ENCODE measurements at places on chromosomes 4 and X. TPM values are rescaled to one million over a fixed set of nuclear protein-coding genes. Genes with fewer than 3 reads are reported as not detected.

- DNase-seq = no peak
These were observed 33.4 kb upstream of the SFRP2 start for GRCh38 chr4:153822316-153822715.

- no peak for DNase-seq
These were observed 15.2 kb upstream of the SYTL4 start for GRCh38 chrX:100747090-100747489.

Gene KLF8
- 0.72 TPM for polyA plus RNA-seq

DNA sequence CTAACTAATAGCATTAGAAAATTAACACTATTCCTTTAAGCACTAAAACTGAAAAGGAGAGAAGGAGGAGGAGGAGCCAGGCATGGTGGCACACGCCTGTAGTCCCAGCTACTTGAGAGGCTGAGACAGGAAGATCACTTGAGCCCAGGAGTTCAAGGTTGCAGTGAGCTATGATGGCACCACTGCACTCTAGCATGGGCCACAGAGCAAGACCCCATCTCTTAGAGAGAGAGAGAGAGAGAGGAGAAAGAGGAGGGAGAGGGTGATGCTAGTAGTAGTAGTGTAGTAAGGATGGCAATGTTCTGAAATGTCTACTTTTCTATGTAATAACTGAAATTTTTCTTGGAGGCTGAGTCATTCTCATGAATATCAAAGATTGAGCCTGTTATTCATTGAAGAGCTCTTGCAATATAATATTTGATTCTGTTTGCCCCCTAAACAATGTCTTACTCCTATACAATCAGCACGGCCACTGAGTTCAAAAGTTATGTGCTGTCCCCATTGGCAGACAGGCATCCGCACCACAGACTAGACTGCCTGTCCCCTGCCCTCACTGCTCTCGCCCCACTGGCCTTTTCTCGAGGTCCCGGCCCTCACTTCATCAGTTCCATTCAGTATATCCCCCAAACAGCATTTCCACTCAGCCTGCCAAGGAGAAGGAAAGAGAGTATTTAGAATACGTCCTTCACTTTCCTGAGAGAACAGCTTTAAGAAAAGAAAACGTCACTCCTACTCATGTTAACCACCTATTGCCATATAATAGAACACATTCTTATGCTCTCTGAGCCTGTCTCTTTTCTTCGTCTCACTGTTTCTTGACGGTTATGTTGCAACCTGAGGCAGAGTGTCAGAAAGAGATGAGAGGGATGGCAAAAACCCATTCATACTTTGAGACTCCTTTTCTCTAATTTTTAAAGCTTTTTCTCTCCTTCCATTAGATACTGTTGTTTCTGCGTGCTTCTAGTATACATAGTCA, 238.1 kb downstream of the PALLD start:
- DNase-seq = no peak

Gene IL2
- not detected for polyA plus RNA-seq

- no peak for DNase-seq
These were observed 668 bp upstream of the PTCHD1 start for GRCh38 chrX:23333842-23334520.

GRCh38 chrX:14505648-14506047, 23.7 kb upstream of the GLRA2 start:
- DNase-seq = no peak

DNA sequence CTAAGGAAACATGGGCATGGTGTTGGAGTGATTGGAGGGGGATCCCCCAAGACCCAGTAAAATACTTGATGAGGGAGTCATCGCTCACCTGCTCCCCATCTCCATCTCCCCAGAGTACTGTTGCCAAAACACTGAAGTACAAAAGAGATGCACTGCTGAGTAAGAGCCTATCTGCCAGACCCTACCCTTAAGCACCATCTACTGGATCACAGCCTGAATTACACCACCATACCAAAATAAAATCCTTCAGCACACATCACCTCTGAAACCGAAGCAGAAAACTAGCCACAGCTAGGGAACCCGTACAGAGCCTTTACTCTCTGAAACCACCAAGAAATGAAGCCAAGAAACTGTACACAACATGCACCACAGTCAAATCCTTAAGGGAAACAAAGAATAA, 466.3 kb upstream of the ACTRT1 start:
- DNase-seq = no peak

Gene PPEF2
- polyA plus RNA-seq = not detected

- no peak for DNase-seq
These were observed 167.1 kb downstream of the NHS start for GRCh38 chrX:17542123-17542522.

- peak; percentile 14 for DNase-seq
These were observed 175.8 kb downstream of the FAM13A start for GRCh38 chr4:88881227-88881569.

DNA sequence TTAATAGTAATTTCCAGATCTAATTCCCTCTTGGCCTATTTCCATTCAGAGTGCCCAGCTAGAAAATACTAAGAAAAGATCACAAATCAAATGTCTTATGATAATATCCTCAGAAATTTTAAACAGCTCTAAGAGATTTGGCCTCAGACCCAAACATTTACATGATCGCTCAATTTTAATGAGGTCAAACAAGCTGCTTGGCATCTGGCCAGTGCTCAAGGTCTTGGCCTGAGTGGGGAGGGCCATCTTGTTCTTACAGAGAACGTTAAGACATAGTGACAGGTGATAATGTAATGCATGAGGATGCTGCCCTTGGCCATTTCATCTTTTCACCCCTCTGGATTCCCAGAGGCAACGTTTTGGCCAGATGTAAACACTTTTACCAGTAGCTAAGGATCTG, 159.2 kb upstream of the SLC7A11 start:
- no peak for DNase-seq

DNA sequence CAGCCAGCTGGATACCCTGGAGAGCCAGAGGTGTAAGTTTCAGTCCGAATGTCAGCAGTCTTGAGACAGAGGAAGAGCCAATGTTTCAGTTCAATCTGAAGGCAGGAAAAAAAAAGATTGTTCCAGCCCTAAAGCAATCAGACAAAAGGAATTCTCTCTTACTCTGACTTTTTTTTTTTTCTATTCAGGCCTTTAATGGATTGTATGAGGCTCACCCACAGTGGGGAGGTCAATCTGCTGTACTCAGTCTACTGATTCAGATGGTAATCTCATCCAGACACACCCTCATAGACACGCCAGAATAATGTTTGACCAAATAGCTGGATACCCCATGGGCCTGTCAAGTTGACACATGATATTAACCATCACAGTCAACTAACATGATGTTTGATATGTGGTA, 51.9 kb downstream of the TEX13A start:
- DNase-seq = no peak

Gene PNMA6F
- not detected for polyA plus RNA-seq
